ENCODE measurements at places on chromosomes 16 and 17.

- DNase-seq, result peak; percentile 61
These were observed 96.1 kb upstream of the CDH5 start for GRCh38 chr16:66270333-66270927.

GRCh38 chr17:74513987-74514631, 17.2 kb downstream of the CD300LB start:
- no peak for DNase-seq

DNA sequence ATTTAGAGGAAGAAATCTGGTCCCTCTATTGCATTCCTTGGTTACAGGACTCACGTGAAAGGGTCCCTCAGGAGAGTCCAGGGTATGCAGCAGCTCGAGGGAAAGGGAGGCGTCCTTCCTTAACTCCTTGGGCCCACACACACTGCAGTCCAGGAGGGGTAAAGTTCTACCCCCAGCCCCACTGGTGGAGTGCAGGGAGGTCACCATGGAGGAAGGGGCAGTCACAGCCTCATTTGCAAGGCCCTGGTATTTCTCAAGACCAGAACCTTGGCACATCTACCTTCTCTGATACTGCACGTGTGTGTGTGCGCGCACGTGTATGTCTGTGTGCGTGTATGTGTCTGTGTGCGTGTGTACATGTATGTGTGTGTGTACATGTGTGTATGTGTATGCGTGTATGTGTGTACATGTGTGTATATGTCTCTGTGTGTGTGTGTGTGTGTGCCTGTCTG, 11.1 kb downstream of the HIC1 start:
- no peak for DNase-seq

DNA sequence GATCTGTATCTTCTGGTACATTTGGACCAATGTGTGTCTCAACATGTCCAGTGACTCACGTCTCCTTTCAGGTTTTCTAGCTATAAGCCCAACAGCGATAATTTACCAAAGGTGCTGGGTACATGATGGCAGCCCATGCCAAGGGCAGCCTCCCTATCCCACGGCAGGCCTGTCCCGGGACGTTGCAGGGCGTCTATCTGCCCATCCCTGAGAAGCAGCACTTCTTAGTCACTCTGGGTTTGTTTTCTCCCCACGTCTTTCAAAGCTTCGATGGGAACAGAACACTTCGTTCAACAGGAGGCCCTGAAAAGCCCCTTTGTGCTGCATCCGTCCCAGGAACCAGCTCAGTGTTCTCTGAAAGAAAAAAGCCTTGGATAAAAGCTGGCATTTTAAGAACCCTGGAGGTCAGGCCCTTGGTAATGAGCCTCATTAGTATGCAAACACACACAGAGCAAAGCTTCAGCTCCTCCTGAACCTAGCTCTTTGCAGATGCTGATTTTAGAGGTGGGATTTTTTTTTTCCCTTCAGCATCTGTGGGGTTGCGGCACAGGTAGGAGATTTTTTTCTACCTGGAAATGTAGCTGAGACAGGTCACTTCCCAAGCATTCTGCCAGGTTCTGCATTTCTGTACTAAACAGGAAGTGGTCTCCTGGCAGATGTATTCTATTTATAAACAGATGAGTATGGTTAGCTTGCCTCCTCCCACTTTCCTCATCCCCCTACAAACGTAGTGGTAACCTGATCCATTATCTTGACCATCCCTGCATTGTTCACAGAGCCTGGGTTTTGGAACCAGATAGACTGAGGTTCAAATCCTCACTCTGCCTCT, 17.5 kb upstream of the MT4 start:
- DNase-seq, result peak; percentile 90

DNA sequence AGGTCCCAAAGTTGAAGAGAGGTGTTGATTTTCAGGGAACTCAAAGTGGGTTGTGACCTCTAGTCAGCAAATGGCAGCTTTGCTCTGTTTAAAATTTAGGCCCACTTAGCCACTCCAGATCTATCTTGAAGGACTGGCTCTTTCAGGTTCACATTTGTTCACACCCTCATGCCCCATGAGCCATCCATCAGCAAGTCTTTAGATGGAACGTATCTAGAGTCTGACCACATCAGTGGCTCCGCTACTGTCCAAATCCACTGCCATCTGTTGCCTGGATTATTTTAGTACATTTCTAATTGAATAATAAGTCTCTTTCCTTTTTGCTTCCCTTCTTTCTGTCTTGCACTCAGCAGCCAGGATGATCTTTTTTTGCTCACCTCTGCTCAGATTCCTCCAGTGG, 10.5 kb downstream of the ITGB3 start:
- DNase-seq, result no peak

GRCh38 chr17:12667299-12667958, 1.7 kb downstream of the MYOCD start:
- peak; percentile 54 for DNase-seq

DNA sequence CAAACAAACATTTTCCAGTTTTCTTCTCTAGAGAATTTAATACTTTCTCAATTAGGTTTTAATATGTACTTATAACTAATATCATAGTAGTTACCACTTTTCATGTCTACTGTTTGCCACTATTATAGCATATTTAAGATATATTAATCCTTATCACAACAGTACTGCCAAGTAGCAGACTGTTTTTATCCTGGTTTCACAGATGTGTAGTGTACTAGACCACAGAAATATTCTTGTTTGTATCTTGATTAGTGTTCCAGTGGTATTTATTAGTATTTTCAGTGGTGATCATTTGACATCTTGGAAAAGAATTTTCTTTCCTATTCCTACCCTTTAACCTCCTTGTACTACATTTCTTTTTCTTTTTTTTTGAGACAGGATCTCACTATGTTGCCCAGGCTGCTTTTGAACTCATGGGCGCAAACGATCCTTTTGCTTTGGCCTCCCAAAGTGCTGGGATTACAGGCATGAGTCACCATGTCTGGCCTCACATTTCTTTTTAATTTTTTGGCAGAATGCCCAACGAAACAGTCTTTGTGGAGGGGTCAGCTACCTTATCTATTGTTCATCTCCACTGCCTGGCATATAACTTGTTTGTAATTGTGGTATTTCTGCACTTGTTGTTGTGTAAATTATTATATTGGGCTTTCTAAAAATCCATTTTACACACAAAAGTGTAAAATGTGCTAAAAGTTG, 27.2 kb downstream of the MAP2K4 start:
- DNase-seq, result no peak

DNA sequence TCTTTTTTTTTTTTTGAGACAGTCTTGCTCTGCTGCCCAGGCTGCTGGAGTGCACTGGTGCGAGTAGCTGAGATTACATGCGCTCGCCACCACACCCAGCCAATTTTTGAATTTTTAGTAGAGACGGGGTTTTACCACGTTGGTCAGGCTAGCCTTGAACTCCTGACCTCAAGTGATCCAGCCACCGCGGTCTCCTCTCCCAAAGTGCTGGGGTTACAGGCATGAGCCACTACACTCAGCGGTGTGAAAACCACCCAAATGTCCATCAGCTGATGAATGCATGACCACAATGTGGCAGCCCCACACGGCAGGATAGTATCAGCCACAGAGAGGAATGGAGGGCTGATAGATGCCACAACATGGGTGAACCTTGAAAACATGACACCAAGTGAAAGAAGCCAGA, 2.1 kb downstream of the P2RX5 start:
- DNase-seq, result no peak

- no peak for DNase-seq
These were observed 53.7 kb downstream of the BAHCC1 start for GRCh38 chr17:81448950-81449349.

GRCh38 chr16:50678531-50678930, 2.6 kb downstream of the SNX20 start:
- no peak for DNase-seq

DNA sequence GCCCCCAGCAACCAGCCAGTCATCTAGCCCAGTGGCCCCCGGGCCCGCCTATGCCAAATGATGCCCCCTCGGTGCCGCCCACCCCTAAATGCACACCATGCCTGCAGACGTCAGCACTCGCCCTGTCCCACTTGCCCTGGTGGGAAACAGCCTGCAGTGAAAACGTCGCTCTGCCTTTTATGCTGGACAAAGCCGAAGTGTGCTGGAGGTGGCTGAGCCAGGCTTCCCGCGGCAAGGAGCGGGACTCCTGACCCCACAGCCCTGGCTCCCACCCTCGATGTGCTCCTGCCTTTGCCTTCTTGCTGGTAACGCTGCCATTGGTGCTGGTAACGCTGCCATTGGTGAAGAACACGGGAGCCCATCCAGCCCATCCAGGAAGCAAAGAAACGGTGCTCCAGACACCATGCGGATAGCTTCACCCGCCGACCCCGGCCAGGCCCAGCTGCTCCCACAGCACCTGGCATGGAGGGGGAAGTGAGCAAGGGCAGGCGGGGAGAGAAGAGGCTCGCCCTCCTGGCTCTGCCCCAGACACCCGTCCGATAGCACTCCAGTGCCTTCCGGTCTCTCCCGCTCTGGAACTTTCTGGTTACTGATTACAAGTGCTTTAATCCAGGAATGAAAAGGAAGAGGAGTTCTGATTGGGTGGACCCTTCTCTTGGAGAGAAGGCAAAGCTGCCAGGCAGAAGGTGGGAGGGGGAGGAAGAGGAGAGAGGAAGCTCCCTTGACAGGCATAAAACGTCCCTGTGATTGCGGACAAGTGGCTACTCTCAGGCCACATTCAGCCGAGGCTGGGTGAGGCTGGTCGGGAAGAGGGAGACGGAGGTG, 4.0 kb upstream of the BAIAP2 start:
- DNase-seq, result no peak

GRCh38 chr17:80409626-80410025, 5.3 kb upstream of the ENDOV start:
- no peak for DNase-seq

- DNase-seq, result peak; percentile 12
These were observed 282.5 kb upstream of the FOXF1 start for GRCh38 chr16:86227801-86228200.

- DNase-seq, result no peak
These were observed 52.2 kb downstream of the NDE1 start for GRCh38 chr16:15701975-15702970.

DNA sequence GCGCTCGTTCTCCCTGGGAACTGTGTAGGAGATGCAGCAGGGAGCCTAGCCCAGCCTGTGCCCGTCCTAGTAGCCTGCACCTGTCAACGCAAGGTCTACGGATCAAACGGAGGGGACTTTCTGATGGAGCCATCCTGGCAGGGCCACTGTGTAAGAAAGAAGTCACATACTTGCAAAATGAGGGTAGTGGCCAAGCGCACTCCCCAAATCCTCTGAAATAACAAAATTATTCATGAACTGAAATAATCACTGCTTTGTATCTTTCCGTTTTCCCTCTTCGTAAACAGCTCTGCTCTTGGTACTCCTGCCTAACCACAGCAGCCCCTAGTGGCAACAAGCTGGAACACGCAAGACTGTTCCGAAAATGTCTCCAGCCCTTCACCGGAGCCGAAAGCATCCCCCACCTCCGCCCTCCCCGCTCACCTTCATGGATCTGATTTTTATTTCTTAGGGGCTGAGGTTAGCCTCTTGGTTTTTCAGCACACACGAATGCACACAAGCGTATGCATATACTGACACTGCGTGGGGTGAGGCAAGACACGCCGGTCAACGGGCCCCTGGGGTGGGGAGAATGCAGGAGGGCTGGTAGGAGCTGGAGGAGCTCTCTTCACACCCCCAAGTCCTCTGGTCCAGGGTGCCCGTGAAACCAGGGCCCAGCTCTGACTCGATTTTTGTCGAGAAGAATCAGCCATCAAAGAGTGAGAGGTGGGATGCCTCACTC, 100.8 kb downstream of the ABCC12 start:
- peak; percentile 45 for DNase-seq

DNA sequence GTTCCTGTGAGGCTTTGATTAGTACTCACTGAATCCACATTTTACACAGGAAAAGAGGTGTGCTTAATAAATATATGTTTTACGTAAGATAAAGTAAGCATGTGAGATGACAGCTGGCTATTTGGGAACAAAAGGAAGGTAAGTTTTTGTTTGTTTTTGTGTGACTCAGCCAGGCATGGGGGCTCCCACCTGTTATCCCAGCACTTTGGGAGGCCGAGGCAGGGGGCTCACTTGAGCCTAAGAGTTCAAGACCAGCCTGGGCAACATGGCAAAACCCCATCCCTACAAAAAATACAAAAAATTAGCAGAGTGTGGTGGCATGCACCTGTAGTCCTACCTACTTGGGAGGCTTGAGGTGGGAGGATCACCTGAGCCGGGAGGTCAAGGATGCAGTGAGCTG, 17.9 kb downstream of the GPR142 start:
- DNase-seq, result no peak

GRCh38 chr17:38743556-38744171, 4.5 kb downstream of the PCGF2 start:
- no peak for DNase-seq

DNA sequence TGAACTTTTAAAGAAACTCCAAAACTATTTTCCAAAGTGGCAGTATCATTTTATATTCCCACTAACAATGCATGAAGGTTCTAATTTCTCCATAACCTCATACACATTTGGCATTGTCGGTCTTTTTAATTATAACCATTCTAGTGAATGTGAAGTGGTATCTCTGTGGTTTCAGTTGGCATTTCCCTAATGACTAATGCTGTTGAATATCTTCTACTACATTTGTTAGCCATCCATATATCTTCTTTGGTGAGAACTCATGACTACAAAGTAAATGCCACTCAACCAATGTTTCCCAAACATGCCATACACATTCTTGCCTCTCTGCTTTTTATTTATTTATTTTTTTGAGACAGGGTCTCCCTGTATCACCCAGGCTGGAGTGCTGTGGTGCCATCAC, 31.7 kb upstream of the TAOK1 start:
- no peak for DNase-seq

DNA sequence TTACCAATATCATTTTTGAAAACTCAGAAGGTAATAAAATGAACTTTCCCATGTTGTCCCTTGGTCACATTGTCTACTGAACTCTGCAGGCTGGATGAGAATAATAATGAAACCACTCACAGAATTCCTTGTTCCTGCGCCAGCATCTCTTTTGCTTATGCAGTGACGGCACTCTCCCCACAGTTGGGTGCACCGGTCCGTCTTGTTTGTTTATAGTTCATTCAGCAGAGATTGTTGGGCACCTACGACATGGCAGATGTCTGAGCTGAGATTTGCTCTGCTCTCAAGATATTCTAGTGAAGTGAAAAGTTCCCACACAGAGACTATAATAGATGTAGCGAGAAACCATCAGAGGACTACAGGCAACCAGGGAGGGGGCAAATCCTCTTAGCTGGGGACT, 375.7 kb upstream of the CDH11 start:
- no peak for DNase-seq

- peak; percentile 64 for DNase-seq
These were observed 571 bp downstream of the CAVIN1 start for GRCh38 chr17:42422412-42422957.

DNA sequence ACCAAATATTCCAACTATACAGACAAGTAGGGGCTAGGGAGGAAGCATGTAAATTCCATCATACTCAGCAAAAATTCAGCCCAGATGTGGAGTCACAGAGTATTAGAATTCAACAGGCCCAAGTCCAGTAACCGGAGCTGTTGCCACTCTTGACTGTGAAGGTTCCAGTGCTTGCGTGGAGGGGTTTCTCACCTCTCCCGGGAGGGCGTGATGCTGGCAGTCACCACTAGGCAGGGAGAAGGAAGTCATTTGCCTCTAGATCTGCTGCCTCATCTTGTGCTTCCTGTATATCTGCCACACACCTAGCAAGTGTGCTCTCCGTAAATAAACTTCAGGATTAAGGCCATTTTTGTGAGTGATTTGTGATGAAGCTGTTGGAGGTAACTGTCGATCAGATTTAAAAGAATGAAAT, 1.0 kb upstream of the CKLF start:
- DNase-seq, result peak; percentile 64

GRCh38 chr17:14118951-14119350, 49.6 kb downstream of the COX10 start:
- DNase-seq, result no peak

All from SW480 (cell line).